ENCODE measurements at places on chromosomes 12 and 14.
A peak's percentile ranks its signal among the peaks of the same experiment; 100 is the strongest.

DNA sequence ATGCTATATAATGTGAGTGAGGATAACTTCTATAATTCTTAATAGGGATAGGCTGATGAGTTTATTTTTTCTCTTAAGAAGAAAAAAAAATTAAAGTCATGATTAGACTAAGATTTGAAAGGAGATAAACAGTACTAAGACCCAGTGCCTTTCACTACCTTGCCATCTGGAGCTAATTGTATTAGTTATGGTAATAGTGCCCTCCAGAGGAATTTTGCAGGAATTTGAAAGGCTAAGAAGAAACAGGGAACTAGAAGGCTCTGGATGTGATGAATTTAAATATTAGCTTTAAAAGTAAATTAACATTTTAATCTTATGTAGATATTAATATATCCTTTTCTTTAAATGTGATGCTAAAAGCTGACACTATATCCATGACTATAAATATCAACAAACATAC, 36.6 kb upstream of the PIK3C2G start:
- DNase-seq: no peak

DNA sequence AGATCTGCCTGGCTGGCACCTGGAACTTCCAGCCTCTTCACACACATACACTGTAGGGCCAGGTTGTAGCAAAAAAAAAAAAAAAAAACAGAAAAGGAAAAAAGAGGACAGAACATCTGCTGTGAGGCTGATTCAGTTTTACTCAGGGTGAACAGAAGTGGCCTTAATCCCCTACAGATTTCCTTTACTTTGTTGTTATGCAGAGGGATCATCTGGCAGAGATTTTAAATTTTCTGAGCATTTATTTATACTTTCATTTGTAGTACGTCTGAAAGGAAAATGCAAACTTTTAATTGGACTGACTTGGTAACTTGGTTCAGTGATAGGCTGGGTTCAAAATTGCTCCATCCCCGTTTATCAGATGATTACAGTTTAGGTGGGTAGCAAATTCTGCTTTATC, 50.8 kb upstream of the PRICKLE1 start:
- no peak for DNase-seq

- DNase-seq: no peak
Observed at GRCh38 chr14:104328607-104329006, 190.2 kb downstream of the KIF26A start.

DNA sequence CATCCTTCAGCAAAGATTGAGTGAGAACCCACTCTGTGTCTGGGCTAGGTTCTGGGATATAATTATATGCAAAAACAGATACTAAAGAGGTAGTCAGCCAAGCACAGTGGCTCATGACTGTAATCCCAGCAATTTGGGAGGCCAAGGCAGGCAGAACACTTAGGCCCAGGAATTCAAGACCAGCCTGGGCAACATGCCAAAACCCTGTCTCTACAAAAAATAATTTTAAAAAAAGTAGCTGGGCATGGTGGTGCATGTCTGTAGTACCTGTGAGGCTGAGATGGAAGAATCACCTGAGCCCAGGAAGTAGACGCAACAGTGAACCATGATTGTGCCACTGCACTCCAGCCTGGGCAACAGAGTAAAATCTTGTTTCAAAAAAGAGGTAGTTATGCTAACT, 237.5 kb upstream of the HMGA2 start:
- DNase-seq: no peak

GRCh38 chr12:3673981-3674708, 78.8 kb downstream of the CRACR2A start:
- no peak for DNase-seq

GRCh38 chr14:68249661-68250451, 430.3 kb downstream of the RAD51B start:
- DNase-seq: no peak

- no peak for DNase-seq
Observed at GRCh38 chr12:105334001-105334400, 3.5 kb downstream of the C12orf75 start.

GRCh38 chr14:104284107-104284592, 145.8 kb downstream of the KIF26A start:
- peak; percentile 9 for DNase-seq

GRCh38 chr12:97541366-97541765, 78.8 kb downstream of the RMST start:
- DNase-seq: no peak

DNA sequence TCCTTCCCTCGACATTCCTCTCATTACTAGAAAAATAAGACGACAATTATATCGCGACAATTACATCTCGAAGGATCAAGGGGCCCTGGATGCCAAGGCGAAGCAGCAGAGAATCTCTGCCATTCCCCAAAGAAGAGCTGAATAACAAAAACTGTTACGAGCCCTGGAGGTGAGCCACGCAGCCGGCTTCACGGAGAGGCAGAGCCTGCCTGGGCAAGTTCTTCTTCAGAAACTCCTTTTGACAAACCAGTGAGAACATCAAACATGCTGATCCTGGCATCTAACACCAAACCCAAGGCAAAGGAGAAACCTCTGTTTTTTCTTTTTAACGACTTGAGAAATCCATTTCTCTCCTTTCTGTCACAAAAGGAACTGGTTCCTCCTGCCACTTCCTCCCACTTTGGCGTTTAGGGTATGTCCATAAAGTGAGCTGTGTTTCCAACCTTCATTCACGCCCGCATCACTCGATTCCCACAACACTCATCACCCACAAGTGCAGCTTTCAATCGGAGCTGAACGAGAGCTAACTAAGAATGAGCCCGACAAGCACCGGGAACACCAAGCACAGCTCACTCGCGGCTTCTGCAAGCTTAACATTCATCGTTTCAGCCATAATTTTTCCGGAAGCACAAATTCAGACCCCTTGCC, 21.5 kb downstream of the CCDC88C start:
- DNase-seq: no peak

GRCh38 chr14:90461425-90461824, 64.6 kb downstream of the CALM1 start:
- DNase-seq: no peak

GRCh38 chr12:19620222-19620621, 180.9 kb downstream of the AEBP2 start:
- DNase-seq: no peak

GRCh38 chr12:24109381-24110039, 160.0 kb upstream of the SOX5 start:
- DNase-seq: no peak

GRCh38 chr12:57624441-57625220, 8.4 kb downstream of the B4GALNT1 start:
- DNase-seq: no peak

- no peak for DNase-seq
Observed at GRCh38 chr14:88983755-88984154, 159.3 kb downstream of the TTC8 start.

GRCh38 chr14:85439696-85440328, 90.1 kb upstream of the FLRT2 start:
- DNase-seq: peak; percentile 28

- no peak for DNase-seq
Observed at GRCh38 chr14:105878554-105878953, 352.2 kb downstream of the TMEM121 start.

DNA sequence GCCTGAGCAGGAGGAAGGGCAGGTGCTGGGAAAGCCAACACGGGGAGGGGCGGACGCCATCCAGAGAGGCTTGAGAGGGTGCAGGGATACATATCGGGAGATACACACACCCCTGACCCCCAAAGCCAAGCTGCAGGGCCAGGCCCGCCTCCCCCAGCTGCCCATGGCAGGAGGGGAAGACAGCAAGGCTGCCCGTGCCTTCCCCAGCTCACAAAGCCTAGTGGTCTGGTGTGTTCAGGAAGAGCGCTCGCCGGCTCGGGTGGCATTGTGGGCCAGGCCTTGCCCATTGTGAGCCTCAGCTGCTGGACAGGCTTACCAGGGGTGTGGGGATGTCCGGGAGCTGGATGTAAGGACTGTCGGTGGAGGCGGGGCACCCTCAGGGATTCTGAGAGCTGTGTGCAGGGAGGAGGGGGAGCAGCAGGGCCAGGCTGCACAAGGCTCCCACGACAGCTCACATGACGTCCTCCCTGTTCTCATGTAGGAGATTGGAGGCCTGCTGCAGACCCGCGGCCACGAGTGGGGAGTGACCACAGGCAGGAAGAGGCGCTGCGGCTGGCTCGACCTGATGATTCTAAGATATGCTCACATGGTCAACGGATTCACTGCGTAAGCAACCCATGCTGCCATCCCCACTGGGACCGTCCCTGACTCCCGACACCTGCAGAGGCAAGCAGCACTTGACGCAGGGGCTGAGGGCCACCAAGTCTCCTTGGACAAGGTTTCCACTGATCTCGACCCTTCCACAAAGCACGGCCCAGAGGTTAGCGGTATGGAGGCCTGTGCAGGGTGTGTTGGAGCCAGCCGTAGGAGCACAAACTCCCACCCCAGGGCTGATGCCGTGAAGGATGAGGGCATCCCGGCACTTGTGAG, 10.1 kb upstream of the SIVA1 start:
- no peak for DNase-seq

GRCh38 chr14:69068744-69069421, 84.0 kb downstream of the DCAF5 start:
- DNase-seq: no peak

DNA sequence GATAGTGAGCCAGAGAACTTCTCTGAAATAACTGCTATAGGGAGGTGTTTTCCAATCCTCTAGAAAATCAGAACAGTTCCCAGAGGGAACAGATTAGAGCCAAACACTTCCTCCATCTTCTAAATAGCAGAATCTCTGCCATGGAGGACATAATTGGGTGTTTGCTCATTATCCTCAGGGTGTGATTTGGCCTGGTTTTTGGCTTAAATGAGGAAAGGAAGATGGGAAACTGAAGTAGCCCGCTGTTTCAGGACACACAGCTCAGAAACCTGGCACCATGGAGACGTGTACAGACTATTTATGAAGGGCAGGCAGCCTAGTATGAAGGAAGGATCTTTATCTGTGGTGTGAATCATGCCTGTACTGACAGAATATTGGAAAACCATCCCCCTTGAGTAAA, 231.7 kb upstream of the PRKD1 start:
- no peak for DNase-seq

- no peak for DNase-seq
Observed at GRCh38 chr14:96838449-96838848, 41.3 kb downstream of the VRK1 start.

DNA sequence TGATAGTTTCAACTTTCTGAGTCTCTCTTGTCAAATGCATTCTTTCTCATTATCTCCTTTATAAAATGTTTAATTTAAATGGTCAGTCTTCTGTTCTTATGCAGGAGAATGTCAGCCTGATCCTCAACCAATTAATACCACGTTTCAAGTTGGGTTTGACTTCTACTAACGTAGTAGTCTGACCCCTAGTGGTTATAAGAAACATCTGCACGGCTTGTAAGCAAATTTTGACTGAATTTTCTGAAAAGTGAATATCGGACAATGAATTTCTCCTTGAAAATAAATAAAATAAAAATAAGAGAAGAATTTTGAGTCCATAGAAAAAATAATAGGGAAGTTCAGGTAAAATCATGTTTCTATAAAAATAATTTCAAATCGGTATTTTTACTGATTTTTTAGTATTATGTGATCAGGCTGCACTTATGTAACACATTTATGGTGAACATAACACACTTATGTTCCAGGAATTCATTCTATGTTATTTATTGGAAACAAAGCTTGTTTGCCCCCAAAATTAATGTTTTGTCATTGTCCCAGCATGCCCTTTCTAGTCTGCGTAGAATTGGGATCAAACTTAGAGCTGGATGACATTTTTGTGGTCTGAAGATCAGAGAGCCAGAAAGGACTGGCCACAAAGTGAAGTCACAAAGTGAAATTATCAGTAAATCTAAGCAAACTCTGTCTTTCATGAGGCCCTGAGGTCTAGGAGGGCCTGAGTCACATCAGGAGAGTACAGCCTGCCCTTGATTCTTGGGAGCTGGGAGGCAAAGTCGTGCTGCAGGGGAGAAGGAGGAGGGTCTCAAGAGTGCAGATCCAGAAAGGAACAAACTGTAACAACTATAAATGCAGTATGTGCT, 101.2 kb upstream of the STXBP6 start:
- DNase-seq: no peak

- DNase-seq: no peak
Observed at GRCh38 chr12:47033789-47034555, 45.4 kb upstream of the PCED1B start.

GRCh38 chr14:85565862-85566296, 35.9 kb downstream of the FLRT2 start:
- DNase-seq: no peak

DNA sequence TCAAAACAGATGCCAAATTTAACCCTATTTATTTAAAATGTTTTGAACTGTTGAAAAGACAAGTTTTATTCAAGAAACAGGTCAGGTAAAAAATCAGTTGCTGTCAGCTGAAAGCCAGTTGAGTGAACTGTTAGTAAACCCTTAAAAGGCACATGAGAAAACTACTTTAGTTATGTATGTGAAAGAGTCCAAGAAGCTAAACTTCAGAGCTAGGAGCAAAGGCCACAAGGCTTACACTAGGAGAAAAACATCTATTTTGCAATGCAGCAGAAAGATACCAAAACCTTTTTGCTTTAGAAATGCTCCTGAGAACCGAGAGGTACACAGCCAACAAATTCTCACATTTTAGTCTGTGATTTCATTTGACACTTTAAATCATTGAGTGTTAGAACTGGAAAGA, 375.2 kb downstream of the FSCB start:
- no peak for DNase-seq

DNA sequence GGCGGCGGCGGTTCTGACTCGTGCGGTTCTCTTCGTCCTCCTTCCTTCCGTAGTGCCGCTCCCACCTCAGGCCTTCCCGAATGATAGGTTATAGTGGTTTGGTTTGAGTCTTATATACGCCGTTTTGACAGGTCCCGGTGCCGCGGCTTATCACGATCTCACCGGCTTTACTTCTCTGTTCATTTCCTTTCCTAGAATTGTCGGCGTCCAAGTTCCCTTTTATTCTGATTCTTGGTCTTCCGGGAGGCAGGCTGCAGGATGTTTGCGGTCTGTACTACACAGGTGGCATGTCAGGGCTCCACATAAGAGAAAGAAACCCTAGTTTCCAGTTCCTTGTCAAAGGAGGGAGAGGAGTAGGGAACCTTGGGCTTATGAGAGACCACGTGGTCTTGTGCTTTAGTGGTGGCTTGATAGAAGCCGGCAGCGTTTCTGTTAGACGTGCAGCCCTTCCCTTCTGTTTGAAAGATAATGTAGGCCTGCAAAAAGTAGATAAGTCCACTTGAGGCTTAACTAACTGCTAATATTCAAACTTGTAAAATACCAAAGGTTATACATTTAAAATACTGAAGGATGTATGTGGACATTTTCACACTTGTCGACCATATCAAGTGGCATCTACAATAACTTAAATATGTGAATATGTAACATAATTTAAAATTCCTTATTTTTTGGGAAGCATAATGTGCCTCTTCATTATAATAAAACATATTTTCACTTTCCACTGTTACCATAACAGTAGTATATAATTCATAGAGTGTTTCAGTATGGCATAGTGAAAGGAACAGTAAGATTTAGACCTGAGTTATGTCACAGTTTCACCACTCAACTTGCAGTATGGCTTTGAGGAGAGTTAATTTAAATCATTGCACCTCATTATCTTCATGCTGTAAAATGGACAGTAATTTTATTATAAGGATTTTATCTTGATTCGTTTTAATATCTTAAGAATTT, 804 bp downstream of the USP15 start:
- peak; percentile 54 for DNase-seq
